ENCODE measurements at places on chromosomes 11 and 22.

DNA sequence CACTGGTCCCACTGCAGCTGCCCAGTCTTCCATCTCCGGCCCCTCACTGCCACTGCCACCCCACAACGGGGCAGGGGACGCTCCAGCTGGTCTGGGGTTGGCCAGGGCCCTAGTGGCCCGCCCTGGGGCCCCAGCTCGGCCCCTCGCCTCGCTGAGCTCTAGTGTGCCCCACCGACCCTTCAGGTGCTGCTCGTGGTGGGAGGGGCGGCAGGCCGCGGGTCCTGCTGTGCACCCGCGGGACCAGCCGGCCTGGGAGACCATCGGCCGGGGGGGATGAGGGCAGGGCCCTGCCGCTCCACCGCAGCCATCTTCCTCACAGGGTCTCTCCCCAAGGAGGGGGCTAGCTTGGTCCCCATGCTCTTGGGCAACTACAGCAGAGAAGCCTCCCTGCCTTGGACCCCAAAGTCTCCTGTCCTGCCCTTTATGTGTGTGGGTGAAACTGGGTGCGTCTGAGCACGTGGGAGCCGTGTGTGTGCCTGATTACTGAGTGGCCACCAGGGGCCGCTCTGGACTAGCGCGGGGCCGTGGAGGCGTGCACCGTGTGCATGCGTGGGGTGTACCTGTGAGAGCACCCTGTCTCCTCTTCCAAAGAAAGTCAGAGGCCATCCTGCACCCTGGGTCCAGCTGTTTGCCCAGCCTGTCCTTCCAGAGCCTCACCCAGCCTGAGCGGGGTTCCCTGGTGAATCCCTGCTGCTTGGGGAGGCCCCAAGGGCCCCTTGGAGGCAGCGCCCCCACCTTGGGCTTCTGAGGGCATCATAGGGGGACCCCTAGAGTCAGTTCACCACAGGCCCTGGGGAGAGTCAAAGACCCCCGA is 6.0 kb upstream of the ACR start:
- peak; percentile 43 for DNase-seq

DNA sequence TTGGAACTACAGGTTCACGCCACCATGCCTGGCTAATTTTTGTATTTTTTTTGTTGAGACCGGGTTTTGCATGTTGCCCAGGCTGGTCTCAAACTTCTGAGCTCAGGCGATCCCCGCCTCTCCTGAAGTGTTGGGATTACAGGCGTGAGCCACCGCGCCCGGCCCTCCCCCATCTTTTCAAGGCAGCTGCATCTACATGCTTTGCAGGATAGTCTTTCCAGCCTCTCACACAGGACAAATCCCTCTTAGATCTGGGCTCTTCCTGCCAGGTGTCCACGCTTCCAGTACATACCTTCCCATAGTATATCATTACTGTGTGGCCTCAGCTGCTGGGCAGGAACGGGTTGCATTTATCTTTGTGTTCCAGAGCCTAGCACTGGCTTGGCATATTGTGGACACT is 49.7 kb downstream of the C11orf96 start:
- DNase-seq, result no peak

- DNase-seq, result no peak
Observed at GRCh38 chr11:47268448-47269001, 1.4 kb upstream of the MADD start.

GRCh38 chr22:36352803-36353507 is 34.8 kb downstream of the MYH9 start:
- DNase-seq, result no peak

DNA sequence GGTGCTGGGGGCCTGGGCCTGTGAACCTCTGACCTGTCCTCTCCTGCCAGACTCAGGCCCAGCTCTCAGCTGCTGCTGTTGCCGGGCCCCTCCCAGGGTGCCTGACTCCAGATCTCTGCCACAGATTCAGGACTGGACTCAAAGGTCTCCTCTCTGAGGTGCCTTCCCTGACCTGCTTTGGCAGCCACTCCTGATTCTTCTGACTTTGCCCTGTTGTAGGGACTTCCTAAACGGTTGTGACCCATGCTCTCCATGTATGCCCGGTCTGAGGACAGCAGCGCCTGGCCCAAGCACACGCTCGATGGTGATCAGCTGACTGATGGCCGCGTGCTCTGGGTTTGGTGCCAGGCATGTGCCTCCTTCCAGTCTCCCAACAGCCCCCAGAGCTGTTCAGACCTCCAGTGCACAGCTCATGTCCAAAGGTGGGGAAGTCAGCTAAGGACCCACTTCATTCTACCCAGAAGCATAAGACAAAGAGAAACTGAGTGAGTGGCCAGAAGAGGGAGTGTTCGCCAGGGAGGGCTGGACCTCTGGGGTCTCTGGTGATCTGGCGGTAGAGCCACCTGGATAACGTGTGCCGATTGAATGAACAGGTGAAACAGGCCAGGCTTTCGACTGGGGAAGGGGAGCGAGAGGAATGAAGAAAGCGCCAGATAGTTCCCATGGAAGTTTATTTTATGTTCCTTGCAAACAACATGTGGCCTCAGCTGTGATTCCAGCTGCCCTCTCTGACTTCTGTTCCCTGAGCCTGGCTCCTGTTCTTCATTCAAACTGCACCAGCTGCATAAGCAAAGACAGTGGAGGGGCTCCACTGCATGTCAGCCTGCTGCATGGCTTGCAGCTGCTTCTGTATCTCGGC is 8.1 kb upstream of the TOP3B start:
- no peak for DNase-seq

GRCh38 chr11:5809905-5810795 is 1.4 kb downstream of the OR52N2 start:
- no peak for DNase-seq

DNA sequence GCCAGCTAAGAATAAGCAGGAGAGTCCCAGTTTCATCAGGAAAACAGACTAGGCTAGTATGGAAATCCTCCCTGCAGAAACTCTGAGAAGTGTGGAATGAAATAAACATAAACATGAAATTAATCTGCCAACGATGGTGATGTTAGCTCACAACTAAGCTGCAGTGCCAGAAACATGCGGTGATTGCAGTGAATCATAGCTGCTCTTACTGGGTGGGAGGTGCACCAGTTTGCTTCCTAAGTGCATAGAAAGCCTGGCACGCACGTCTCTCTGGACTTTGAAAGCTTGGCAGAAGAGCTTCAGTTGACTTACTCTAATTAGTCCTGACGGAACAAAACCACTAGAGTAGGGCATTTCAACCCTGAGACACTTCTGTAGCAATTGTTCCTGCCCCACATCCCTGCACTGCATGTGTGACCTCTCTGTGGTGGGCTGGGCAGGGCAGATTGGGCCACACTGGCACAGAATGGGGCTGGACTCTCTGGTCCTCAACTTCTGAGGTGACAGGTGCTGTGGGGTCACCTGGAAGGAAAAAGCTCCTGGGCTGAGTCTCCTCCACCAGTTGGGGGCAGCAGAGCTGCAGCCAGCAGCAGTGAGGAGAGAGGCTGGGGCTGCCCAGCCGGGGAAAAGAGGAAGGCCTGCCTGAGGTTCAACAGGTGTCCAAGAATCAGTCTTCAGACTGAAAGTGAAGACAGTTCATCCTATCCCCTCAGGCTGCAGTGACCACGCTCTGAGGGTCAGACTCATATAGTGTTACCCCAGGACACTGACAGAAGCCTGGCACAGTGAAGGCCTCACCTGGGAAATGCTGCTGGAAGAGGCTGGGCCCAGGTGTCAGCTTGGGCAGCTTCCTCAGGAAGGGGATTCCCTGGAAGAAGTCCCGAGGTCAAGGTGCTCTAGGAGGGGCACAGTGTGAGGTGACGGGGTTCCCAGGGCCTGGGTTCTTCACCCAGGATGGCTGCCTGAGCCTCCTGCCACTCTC is 40.5 kb downstream of the GGTLC2 start:
- DNase-seq, result no peak

GRCh38 chr11:92793189-92793588 is 176.3 kb upstream of the MTNR1B start:
- DNase-seq, result no peak

- DNase-seq, result no peak
Observed at GRCh38 chr22:45548991-45549761, 46.5 kb downstream of the FBLN1 start.

- DNase-seq, result no peak
Observed at GRCh38 chr22:48736593-48737460, 1090.8 kb downstream of the BRD1 start.

- no peak for DNase-seq
Observed at GRCh38 chr22:37126882-37127281, 17.4 kb upstream of the TMPRSS6 start.

DNA sequence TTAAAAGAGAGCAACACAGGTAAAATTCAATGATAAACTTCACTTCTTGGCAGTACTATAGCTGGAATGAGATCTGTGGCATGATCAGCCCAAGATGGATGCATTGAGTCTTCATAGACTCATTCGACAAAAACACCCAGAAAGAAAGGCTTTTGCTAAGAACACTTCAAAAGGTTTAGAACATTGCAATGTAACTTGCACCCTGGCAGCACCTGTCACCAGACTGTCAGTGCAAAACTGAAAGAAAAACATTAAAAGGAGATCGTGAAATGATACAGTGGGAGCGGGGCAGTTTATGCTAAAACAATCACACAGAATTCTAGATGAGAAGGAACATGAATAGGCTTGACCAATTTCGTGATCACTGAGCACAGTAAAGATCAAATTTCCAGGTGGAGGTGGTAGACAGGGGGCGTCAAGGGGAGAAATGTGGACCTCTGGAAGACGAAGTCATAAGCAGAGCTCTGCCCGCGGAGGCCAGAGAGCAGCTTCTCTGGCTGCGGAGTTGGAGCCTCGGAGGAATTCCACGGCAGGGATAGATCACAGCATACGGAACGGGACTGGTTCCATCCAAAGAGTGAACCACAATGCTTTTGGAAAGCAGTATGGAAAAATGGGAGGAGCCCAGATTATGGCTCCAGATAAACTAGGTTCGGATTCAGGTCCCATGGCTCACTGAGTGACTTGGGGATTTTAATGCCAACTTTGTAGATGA is 11.9 kb downstream of the VSIG10L2 start:
- DNase-seq, result no peak

GRCh38 chr11:5593146-5593545 is 3.3 kb upstream of the TRIM6 start:
- no peak for DNase-seq

DNA sequence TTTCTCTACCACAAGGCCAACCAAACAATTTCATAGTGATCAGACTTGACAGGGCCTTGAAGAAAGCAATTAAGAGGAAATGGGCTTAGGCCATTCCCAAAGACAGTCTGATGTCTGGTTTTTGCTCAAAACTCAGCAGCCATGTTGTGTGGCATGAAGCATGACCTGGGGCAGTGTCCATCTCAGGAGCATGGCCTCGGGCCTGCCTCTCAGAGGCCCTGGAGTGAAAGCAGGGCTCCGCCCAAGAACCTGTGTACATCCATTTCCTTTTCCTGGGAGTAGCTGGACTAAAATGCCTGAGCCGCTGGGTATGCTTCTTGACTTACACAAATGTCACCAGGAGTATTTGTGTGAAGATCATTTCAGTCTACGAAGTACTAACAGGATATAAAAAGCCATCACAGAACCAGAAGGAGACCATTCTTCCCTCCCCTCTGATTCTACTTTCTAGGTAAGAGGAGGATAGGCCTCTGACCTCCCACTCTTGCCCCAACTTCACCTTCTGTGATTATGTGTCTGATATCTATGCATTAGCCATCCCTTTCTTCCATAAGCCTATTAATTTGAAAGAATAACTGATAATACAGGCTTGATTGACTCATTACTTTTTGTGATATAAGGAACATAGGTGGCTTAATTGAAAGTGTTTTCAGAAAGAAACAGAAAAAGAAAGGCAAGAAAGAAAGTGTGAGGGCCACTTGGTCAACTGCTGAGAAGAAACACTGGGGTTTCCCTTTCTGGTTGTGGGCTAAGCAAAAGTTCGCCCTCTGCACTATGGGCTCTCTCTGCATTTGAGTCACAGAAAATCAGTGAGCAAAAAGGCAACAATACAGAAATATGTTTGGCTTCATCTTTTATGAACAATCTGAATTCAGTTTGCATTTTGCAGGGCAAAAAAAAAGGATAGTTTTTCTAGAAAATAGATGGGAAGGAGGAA is 188.6 kb upstream of the MTMR2 start:
- no peak for DNase-seq
